HepG2 (cell line): ENCODE measurements at places on chromosomes 7 and 10. TPM values are rescaled to one million over a fixed set of nuclear protein-coding genes. Genes with fewer than 3 reads are reported as not detected.
A peak's percentile ranks its signal among the peaks of the same experiment; 100 is the strongest.

GRCh38 chr7:32536585-32536984 is 41.3 kb downstream of the AVL9 start:
- H3K27ac ChIP-seq = no peak overlapping the region
- no peaks in the 10 kb centered on the region for H3K4me1 ChIP-seq
- no peaks in the 10 kb centered on the region for H3K27me3 ChIP-seq

Gene CALCR
- total RNA-seq = not detected in 2 replicates

GRCh38 chr7:26091933-26092332 is 60.1 kb upstream of the NFE2L3 start:
- H3K27ac ChIP-seq = no peak overlapping the region
- no peak overlapping the region for H3K4me3 ChIP-seq
- no peaks in the 10 kb centered on the region for H3K27me3 ChIP-seq
- no peaks in the 10 kb centered on the region for H3K36me3 ChIP-seq
- peaks cover 15% of the 10 kb centered on the region for H3K4me1 ChIP-seq

Gene CC2D2B
- total RNA-seq = 0.20 and 0.22 TPM in 2 replicates

Gene DOCK1
- total RNA-seq = 25.5 and 29.1 TPM in 2 replicates

- H3K27ac ChIP-seq = no peak overlapping the region
- H3K4me3 ChIP-seq = no peak overlapping the region
- no peaks in the 10 kb centered on the region for H3K27me3 ChIP-seq
Measured at GRCh38 chr10:73974309-73974946, 23.5 kb upstream of the VCL start.

DNA sequence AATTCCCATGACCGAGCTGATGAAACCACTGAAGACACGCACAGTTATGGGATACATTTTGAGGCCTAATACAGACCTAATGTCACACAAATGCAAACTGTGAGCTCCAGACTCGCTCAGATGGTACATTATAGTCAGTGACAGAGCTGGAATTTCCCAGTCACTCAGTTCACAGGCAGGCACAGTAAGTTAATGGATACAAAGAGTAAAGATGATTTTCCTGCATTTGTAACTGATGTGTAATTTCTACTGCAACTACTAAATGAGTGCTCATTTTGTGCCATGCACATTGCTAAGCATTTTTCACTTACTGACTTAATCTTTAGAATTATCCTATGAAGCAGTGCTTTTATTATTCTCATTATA is 56.5 kb downstream of the ENO4 start:
- no peak overlapping the region for H3K4me3 ChIP-seq
- H3K4me1 ChIP-seq = no peaks in the 10 kb centered on the region

- peak; percentile 50 for DNase-seq
- H3K4me3 ChIP-seq = no peak overlapping the region
- no peaks in the 10 kb centered on the region for H3K36me3 ChIP-seq
- peaks cover 27% of the 10 kb centered on the region for H3K4me1 ChIP-seq
Measured at GRCh38 chr7:27080844-27081436, 14.9 kb downstream of the HOXA1 start.

Gene MSS51
- 0.18 and 0.91 TPM in 2 replicates for total RNA-seq

DNA sequence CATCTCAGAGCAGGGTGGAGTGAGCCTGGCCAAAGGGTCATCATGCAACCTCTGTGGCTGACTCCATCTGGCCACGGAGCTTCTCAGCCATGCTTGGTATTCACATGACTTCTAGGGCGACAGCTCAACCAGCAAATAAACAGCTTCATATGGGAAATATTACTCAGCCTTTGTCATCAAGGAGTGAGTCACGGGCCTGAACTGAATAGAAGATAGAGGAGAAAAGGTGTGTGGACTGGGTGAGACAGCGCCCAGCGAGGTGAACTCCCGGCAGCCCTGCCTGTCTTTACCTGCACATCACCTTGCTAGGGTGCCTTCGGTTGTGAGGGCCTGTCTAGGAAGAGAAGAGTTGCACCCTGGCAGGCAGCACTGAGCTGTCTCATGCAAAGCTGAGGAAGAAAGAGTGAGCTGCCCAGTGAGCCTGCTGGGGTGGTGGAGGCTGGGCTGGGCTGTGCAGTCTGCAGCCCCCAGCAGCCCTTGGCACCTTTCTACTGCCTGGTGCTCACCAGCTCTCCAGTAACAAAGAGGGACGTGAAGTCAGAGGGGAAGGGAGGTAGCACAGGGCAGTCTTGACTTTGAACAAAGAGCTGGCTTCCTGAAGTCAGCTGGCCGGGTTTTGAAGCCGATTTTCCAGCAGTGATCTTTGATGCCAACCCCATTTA is 114.2 kb downstream of the EGFR start:
- H3K4me1 ChIP-seq = peaks cover 59% of the 10 kb centered on the region
- DNase-seq = peak; percentile 75
- H3K27ac ChIP-seq = peak overlapping the region; percentile 52
- no peaks in the 10 kb centered on the region for H3K36me3 ChIP-seq

Gene GPR15LG
- total RNA-seq = not detected in 2 replicates

DNA sequence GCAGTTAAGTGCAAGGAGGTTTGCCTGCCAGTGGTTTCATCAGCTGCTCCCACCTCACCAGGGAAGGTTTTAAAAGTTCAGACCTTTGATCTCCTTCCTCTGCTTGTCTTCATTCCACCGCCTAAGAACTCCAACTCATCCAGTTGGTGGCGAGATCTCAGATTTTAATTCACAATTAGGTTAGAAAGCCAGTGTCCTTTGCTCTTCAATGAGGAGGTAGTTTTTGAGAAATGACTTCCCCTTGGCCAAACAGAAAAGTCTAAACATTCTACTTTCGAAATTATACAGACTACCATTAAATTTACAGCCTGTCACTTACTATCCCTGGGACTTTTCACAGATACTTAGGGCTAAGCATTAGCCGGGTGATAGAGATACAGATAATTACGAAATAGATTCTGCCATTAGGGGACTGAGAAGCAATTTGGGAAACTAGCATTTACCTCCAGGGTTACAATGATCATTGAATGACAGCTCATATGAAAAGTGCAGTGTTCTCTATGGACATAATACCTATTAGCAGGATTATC is 513.4 kb upstream of the GHITM start:
- no peaks in the 10 kb centered on the region for H3K36me3 ChIP-seq
- DNase-seq = no peak
- no peaks in the 10 kb centered on the region for H3K27me3 ChIP-seq
- H3K27ac ChIP-seq = no peak overlapping the region
- no peak overlapping the region for H3K4me3 ChIP-seq

Gene MDFIC
- total RNA-seq = not detected in 2 replicates

Gene GRM3
- not detected in 2 replicates for total RNA-seq

Gene ZCCHC24
- total RNA-seq = 3.1 and 3.9 TPM in 2 replicates

DNA sequence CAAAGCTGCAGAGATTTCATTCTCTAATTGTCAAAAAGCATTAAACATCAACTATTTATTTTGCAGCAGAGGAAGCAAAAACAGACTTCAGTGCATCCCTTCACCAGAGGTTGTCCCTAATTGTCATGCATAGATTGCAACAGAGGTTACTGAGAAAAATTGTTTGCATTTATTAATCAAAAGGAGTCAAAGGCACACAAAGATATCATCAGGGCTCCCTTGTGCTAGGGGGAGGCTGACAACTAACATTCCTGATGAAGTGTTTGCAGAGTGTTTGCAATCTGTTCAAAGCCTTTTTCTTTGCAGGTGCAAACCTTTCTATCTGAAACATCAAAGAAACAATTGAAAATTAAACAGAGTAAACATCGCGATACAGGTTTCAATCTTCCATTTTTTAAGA is 227.5 kb downstream of the TEX36 start:
- no peak for DNase-seq
- no peaks in the 10 kb centered on the region; the same call in 1 of the 2 replicates for H3K27me3 ChIP-seq
- H3K36me3 ChIP-seq = no peaks in the 10 kb centered on the region
- no peak overlapping the region for H3K4me3 ChIP-seq
- no peak overlapping the region for H3K27ac ChIP-seq

Gene RASA4
- 0.59 and 1.1 TPM in 2 replicates for total RNA-seq

DNA sequence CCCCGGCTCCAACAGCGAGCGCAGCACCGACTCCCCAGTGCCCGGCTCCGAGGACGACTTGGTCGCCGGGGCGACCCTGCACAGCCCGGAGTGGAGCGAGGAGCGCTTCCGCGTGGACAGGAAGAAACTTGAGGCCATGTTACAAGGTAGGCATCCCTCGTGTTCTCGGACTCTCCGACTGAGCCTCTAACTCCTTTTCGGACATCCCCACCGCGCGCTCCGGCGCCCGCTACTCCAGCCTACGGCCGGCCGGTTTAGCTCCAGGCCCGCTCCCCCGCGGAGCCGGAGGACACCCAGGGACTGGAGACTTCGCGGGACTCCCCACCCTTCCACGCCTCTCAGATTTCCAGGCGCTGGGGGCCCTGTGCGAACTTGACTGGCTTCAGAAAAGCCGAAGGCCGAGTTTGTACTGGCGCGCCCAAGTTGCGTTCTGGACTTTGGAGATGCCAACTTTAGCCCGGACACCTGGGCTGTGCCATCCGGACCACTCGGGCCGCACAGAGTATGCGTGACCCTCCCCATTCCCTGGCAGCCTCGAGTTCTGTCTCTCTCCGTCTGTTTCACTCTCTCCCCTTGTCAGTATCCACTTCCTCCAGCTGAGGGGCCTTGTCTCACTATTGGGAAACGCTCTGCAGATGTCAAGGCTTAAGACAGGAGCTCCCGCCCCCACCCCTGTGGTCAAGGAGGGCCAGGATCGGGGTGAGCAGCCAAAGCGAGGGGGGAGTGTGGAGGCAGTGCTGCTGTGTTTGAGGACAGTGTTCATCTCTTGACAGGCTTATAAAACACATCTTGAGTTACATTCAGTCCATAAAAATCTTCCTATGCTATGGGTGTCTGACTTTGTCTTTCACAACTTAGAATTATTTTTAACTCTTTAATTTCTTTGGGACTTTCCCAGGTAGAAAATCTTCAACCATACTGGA is 777 bp downstream of the BICC1 start:
- peak overlapping the region; percentile 84 for H3K4me3 ChIP-seq
- peaks cover 39% of the 10 kb centered on the region for H3K4me1 ChIP-seq
- H3K27ac ChIP-seq = peak overlapping the region; percentile 22
- no peaks in the 10 kb centered on the region; the same call in 2 of the 3 replicates for H3K27me3 ChIP-seq

- no peak for DNase-seq
- H3K4me3 ChIP-seq = no peak overlapping the region
- no peaks in the 10 kb centered on the region for H3K36me3 ChIP-seq
- peaks cover 47% of the 10 kb centered on the region; the same call in 2 of the 3 replicates for H3K27me3 ChIP-seq
Measured at GRCh38 chr10:69712342-69712741, 82.3 kb downstream of the FAM241B start.

DNA sequence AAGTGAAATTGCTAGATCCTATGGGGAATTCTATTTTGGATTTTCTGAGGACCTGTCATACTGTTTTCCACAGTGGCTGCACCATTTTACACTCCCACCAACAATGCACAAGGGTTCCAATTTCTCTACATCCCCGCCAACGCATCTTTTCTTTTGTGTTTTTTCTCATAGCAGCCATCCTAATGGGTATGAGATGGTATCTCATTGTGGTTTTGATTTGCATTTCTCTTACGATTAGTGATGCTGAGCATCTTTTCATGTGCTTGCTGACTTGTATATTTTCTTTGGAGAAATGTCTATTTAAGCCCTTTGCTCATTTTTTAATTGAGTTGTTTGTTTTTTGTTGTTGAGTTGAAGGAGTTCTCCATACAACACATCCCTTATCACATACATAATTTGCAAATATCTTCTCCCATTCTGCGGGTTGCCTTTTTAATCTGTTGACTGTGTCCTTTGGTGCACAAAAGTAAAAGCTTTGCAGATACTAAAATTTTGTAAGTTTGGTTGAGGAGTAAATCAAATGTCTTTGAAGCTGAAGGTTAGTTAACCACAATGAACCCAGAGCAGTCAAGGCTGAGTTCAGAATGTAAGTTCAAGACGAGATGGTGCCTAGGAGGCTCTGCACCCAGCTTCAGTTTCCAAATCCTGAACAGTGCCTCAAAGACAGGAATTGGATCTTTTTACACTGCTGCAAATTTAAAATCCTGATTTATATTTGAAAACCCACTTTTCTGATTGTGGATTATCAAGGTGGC is 195.4 kb downstream of the COBL start:
- no peak overlapping the region for H3K27ac ChIP-seq
- H3K4me3 ChIP-seq = no peak overlapping the region
- H3K36me3 ChIP-seq = no peaks in the 10 kb centered on the region
- no peak for DNase-seq
- H3K27me3 ChIP-seq = no peaks in the 10 kb centered on the region

Gene MNX1
- 3.6 and 6.1 TPM in 2 replicates for total RNA-seq

Gene CCDC146
- 1.2 and 2.4 TPM in 2 replicates for total RNA-seq
